Activated T-cell treated with anti-CD3 and anti-CD28 coated beads for 48 hours (primary cell): ENCODE measurements at places on chromosomes 3 and 15.

GRCh38 chr15:63601026-63601703 lies 4.0 kb downstream of the FBXL22 start:
- peak; percentile 40 for DNase-seq

DNA sequence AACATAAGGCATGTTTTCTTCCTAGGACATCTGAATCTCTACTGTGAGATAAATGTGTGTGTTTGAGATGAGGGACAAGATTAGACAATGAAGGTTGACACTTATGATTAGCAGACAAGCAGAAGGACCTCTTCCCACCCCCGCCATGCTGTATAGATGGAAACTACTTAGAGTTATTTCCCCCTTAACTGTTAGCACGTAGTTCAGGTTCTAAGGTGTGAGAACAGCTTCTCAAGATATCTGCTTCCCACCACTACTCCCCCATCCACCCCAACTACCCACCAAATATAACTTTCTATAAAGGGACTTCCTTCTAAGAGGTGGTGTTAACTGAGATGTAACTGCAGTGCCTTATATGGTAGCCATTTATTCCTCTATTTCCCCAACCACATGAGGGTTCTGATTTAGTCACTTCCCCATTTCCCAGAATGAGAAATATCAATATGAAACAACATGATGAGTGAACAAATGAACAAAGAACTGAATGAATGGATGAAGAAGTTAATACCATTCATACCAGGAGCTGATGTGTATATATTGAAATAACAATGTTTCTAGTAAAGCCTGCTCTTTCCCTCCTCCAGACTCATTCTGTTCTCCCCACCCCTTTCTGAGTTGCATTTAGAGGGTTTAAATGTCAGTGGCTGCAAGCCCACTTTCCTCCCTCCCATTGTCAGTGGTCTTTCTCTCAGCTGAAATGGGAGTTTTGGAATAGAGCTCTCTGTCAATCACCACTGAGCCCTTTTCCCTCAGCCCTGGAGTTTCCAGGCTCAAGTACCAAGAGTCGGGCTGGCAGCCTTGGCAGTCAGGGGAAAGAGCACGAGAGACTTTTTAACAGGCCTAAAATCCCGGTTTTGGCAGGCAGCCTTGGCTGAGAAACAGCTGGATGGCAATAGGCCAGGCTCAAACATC lies 7.7 kb upstream of the RFTN1 start:
- no peak for DNase-seq

DNA sequence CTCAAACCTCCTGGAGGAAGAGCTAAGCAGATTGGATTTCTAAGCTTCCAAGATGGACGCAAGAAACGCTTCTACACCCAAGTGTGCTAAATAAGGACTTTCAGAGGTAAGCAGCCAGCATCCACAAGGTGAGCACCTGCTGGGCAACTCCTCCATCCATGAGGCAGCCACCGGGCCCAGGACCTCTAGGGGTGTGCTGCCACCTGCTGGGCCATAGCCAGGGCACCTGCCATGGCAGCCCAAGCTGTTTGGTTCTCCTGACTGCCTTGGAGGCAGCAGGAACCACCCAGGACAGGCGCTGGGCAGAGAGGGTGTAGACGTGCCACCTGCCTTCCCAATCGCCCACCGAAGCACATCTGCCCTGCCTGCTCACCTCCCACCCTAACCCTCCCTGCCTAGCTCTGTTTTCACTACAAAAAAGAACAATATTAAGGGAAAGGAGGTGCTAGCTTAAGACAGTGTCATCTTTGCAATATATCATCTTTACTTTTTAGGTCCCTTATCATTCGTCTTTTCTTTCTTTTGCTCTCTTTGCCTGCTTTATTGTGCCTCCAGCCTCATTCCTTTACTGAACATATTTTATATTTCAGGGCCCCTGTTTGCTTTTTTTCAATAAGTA lies 12.9 kb downstream of the C15orf62 start:
- peak; percentile 71 for DNase-seq

- DNase-seq: no peak
Observed at GRCh38 chr3:13021141-13022114, 51.8 kb downstream of the IQSEC1 start.

DNA sequence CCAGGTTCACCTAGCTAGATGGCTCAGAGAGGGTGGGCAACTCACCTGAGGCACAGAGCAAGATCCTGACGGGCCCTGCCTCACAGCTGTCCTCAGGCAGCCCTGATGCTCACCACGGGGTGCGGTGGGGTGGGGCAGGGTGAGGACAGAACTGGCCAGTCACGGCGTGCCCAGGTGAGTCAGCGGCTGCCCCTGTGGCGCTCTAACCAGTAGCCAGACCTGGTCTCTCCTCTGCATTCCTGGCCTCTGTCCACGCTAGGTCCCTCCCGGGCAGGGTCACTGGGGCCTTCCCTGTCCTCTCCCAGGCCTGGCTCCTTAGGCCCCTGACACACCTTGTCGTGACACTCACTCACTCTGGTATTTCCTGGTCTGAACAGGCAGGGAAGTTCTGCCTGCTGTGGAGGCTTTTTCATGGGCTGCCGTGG lies 901 bp downstream of the ALS2CL start:
- DNase-seq: no peak

GRCh38 chr15:95325763-95326404 lies 1004.6 kb upstream of the NR2F2 start:
- no peak for DNase-seq

DNA sequence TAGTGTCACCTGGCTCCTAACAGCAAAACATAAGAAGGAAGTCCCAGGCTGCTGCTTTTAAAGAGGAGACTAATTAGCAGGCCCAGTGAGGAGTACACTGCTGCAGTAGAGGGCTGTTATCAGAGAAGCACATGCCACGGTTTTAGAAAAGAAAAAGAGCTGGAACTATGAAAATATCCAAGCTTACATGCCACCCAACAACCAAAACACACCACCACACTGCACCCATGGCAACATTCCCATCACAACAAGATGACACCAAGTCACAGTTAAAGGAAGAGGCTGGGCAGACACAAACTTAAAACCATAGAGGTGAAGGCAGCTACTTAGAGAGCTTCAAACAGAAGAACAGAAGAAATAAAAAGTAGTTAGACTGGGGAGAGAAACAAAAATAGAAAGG lies 37.0 kb downstream of the NPTN start:
- DNase-seq: no peak

GRCh38 chr15:77665530-77666295 lies 33.0 kb upstream of the LINGO1 start:
- no peak for DNase-seq

GRCh38 chr3:34351882-34352777 lies 553.7 kb downstream of the PDCD6IP start:
- DNase-seq: no peak

DNA sequence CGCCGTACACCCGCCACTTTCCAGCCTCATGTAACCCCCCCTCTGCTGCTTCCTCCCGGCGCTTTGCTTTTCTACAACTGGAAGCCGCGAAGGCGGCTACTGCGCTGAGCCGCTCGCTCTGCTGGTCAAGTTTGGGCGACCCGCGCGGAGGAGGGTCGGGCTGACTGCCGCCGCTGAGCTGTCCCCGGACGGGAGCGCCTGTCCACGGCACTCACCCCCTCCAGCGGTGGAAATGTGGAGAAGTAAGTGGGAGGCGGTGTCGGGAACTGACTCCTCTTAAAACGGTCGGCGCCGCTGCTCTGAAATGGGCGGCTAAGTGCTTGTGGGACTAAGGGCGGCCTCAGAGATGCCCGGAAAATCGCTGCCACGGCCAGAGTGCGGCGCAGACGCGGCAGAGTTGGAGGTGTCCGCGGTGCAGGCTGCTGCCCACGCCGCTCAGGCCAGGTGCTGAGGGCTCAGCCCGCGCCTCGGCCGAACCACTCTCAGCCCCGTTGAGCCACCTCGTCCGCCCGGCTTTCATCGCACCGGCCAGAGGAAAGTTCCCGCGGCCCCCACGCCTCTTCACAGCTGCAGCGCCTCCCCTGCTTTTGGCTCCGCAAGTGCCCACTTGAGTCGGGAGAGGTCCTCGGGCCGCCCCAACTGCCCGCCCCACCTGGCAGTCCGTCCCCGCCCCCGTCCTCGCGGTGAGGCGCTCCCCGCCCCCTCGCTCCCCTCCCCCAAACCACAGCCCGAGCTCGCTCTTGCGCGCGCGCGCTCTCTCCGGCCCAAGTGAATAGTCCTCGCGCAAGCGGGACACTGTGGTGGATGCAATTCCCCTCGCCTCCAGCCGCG lies at the start of gene EPHA6:
TSS of gene EPHA6 (plus strand) at position 775 of the 831 bp plus-strand sequence.
- peak; percentile 1 for DNase-seq

DNA sequence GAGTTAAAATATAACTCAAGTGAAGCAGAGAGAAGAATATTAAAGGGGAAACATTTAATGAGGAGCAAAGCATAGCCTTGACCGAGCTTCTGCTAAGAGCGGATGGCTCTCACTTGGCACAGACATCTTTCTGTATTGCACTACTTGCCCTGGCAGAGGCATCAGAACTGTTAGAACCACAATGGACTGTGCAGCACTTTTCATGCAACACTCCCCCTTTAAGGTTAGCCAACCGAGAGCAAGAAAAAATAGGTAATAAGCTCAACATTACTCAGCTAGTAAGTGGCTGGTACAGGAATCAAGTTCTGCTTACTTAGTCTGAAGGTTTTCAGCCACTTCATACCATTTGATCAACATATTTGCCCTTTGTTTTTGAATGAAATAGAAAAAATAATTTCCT lies 33.7 kb downstream of the CRTC3 start:
- DNase-seq: no peak

- DNase-seq: no peak
Observed at GRCh38 chr3:45639044-45639392, 44.5 kb downstream of the LIMD1 start.

DNA sequence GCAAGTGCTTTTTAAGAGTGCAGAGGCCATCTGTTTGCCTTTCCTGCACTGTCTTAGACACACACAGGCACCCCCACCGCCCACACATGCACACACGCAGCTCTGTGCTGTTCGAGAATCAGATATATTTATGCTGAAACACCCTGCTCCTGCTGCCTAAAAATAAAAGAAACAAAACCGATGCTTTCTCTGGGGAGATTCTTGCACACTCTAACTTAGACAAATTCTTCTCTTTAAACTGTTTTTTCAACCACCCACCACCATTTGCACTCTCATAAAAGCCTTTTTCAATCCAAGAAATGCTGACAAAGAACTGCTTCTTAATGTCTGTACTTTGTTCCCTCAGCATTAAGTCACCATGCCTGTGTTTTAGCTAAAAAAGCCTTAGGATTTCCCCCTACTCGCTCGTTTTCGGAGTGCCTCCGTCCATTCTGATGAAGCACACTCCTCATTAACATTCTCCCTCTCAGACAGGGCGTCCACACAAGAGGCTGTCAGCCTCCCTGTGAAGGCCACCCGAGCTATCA lies 26.2 kb downstream of the SLC12A8 start:
- DNase-seq: no peak

- no peak for DNase-seq
Observed at GRCh38 chr3:169665264-169666075, 2.0 kb upstream of the MECOM start.
